Effector memory CD8-positive, alpha-beta T cell (primary cell): ENCODE measurements at places on chromosomes 4 and X.
A peak's percentile ranks its signal among the peaks of the same experiment; 100 is the strongest.

GRCh38 chr4:98245226-98245625 is 16.0 kb upstream of the RAP1GDS1 start:
- DNase-seq = no peak

DNA sequence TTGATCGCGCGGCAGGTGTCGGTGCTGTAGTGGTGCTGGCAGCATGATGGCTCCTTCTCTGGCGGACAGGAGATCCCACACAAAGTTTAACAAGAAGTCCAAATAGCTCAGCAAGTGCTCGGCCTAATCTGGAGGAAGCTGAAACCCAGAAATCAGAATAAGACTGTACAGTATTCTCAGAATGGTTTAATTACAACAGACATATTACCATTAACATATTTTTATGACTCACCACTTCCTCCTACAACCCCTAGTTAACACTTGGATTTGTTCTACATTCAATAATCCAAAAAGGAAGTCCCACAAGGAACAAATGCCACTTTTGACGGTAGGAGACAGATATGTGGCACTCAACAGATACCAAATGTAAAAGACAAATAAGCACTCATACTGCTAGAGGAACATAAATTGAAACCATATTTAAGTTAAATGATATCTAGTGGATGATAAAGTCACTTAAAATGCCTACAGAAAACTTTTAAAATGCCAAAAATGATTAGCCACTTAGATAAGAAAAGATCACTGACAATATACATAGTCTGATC is 91.2 kb downstream of the HUWE1 start:
- DNase-seq = no peak

GRCh38 chrX:97490656-97491055 is 606.9 kb downstream of the RPA4 start:
- DNase-seq = no peak

DNA sequence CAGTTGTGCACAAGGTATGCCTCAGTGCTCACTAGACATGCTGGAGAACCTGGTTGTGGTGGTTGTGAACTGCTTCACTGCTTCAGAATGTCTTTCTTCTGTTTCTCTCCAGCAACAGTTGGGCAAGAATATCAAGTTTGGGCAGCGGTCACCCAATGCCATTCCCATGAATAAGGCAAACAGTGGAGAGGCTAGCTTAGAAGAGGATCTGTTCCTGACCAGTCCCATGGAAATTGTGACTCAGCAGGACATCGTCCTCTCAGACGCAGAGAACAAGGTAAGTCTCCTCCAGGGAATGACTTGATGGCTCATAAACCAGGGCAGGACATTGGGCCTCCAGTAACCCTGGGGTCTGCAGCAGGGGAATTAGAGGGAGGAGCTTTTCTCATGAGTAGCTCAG is 79.9 kb downstream of the AASDH start:
- DNase-seq = no peak

DNA sequence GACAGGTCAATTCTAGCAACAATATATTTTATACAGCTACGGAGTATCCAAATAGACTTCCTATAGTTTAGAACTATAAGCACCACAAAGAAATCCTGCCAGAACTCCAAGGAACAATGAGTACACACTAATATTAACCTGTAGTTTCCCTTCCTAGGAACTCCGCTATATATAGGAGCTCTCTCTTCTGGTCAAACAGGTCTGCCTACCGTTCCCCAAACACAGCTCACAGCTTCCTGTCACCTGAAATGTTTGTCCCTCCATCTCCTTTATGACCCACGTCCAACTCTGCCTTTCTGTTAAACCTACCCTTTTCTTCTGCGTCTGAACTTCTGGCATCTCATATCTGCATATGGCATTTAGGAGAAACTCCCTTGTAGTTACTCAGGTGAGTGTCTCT is 10.5 kb upstream of the GJB1 start:
- no peak for DNase-seq

DNA sequence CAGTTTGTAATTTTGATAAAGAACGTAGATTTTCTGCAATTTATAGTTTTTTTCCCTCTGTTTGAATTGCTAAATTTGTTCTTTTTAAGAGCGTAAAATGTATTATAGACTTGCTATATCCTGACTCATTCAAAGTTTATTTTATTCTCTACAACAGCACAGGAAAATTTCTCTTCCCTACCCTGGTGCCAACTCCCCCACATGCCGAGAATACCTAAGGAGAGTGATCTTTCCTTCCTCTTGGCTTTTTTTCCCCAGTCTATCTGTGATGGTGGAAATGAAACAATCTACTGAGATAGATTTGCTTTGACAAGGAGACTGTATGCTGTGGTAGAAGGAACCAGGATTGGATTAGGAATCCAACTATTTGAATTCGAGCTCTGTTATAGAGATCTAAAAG is 271.6 kb downstream of the TLL1 start:
- DNase-seq = no peak

DNA sequence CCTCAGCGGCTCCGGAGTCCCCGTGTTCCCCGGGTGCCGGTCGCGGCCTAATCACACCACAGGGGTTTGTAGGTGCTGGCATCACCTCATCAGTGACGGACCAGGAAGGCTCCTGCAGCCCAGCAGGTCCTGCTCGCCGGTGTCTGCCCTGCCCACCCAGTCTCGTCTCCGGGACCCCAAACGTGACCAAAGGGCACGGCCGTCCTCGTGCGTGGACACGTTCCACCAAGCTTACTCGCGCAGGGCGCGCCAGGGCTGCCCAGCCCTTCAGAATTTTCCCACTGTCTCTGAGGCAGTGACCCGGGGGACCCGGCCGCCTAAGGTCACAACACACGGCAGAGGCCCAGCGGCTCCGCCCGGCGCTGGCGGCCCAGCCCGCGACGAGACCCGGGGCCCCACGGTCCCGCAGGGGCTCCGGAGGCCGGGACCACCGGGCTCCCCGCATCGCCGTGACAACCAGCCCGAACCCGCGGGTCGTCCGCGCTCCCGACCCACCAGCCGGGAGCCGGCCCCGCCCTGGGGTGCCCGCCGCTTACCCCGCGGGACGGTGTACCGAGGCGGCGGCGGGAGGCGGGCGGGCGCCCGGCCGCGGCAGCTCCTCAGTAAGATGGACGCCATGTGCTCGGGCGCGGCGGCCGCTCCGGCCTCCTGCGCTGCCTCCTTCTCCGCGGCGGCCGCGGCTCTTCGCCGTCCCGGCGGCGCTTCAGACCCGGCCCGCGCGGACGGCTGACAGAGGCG is 454 bp downstream of the LETM1 start:
- DNase-seq = peak; percentile 8

DNA sequence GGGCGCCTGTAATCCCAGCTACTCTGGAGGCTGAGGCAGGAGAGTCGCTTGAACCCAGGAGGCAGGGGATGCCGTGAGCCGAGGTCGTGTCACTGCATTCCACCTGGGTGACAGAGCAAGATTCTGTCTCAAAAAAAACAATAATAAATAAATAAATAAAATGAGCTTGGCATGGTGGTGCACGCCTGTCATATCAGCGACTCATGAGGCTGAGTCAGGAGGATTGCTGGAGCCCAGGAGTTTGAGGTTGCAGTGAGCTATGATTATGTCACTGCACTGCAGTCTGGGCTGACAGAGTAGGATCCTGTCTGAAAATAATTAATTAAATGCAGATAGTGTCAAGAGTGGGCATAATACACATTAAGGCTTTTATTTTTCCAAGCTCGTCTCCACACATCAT is 77.5 kb downstream of the DHRSX start:
- no peak for DNase-seq

DNA sequence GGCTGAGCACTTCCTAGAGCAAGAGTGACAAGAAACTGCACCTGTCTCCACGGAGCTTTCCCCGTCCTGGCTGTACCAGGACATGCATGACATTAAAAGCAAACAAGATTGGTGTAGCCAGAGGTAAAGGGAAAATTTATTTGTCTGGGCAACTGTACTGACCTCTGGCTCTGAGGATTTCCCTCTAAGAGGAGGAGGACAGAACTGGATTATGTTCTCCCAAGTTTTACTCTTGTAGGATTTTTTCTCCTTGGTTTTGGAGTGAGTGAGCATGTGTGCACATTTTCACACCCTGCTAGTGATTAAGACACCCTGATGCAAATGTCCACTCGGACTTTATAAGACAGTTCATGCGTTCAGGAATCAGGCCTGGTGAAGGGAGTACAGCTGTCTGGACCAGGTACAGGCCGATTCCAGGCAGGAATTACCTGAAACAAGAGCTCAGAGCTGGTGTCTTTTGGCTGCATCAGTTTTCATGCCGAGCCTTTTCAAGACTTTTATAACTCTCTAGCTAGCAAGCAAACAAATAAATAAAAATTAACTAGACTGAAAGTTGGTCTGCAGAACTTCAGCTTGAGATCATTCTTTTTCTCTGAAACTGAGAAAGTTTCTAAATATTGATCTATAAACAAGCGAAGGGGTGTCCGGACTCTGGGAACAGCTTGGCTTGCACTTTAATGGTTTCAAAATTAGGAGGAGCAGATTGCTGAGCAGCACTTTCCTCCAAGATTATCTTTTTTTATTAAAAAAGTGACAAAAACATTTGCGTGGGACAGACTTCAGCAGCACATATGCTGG is 51.3 kb upstream of the SPRY1 start:
- no peak for DNase-seq

DNA sequence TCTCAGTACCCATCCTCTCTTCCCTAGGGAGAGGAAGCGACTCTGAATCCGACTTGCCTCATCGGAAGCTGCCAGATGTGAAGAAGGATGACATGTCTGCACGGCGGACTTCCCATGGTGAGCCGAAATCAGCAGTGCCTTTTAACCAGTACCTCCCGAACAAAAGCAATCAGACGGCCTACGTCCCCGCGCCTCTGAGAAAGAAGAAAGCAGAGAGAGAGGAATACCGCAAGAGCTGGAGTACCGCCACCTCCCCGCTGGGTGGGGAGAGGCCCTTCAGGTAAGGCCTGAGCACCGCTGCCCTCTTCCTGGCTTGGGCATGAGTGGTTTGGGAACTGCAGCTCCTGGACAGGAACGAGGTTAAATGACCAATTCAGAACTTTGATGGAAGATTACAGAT is 81.2 kb downstream of the LIMCH1 start:
- no peak for DNase-seq

GRCh38 chr4:152808670-152809069 is 28.9 kb downstream of the ARFIP1 start:
- DNase-seq = no peak

GRCh38 chr4:2296631-2297601 is 35.0 kb upstream of the MXD4 start:
- DNase-seq = no peak

DNA sequence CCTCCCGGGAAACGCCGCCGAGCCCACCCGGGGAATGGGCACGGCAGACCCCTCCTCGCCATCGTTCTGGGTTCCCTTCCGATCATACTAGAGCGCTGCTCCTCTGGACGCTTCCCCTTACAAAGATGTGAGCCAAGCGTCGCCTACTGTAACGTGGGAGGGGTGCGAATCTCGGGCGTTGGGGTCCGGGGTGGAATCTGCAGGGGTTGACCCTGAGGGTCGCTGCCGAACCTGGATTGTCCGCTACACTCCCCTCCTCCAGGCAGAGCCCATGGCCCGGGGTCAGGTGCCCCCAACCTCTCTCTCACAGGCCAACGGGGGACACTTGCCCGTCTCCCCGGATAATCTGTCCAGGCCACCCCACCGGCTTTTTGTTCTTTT is 13.8 kb downstream of the BCOR start:
- DNase-seq = no peak

- DNase-seq = no peak
Observed at GRCh38 chrX:13763489-13763888, 28.9 kb downstream of the OFD1 start.

DNA sequence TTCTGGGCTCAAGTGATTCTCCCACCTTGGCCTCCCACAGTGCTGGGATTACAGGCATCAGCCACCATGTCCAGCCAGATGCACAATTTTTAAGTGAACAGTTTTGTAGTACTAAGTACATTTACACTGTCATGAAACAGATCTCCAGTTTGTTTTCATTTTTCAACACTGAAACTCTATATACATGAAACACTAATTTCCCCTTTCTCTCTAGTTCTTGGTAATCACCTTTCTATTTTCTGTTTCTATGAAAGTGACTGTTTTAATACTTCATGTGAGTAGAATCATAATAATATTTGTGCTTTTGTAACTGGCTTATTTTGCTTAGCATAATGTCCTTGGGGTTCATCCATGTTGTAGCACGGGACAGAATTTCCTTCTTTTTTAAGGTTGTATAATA is 237.4 kb downstream of the CAMK2D start:
- DNase-seq = no peak

- no peak for DNase-seq
Observed at GRCh38 chr4:52684896-52685295, 25.8 kb upstream of the USP46 start.
